Colonic mucosa (tissue), 4 donors: ENCODE measurements at places on chromosomes 1 and 21. TPM values are rescaled to one million over a fixed set of nuclear protein-coding genes. Genes with fewer than 3 reads are reported as not detected.

The OR2L3 gene
- total RNA-seq: not detected

The NSL1 gene
- total RNA-seq: 17.1 TPM

The BTG3 gene
- total RNA-seq: 31.1 TPM

The VPS72 gene
- total RNA-seq: 38.8 TPM

The MX1 gene
- 7.3 TPM for total RNA-seq

The UBE2G2 gene
- total RNA-seq: 76.1 TPM

The NES gene
- 5.3 TPM for total RNA-seq

The GNAT2 gene
- total RNA-seq: not detected

The MATN1 gene
- total RNA-seq: not detected

The DIRAS3 gene
- total RNA-seq: 0.42 TPM

The CNR2 gene
- total RNA-seq: 0.12 TPM

The CFAP45 gene
- not detected for total RNA-seq

The CYP2J2 gene
- 56.8 TPM for total RNA-seq

The IFNLR1 gene
- total RNA-seq: 7.9 TPM

The CROCC gene
- 21.6 TPM for total RNA-seq

The BNIPL gene
- total RNA-seq: 0.69 TPM

The CHI3L2 gene
- 0.53 TPM for total RNA-seq

The SAMD11 gene
- 3.0 TPM for total RNA-seq

The MAP3K6 gene
- total RNA-seq: 21.7 TPM

The HSPB7 gene
- total RNA-seq: 12.7 TPM
